ENCODE measurements at places on chromosomes 1 and 21.

DNA sequence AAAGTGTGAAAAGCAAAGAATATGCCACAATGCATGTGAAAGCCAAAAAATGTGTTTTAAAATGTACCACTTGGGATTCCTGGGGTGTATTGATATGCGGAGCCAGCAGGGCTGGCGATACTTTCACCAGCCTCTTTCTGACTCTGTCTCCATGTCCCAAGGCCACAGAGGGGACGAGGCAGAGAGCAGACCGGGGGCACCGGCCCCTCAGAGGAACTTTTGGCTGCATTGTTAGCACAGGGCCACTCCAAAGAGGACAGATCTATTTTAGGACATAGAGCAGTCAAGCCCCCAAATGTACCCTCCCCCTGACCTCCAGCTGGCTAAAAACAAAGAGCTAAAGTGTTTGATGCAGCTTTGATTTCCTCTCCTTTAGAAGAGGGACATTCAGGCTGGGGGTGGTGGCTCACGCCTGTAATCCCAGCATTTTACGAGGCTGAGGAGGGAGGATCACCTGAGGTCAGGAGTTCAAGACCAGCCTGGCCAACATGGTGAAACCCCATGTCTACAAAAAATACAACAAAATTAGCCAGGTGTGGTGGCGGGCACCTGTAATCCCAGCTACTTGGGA, 25.6 kb upstream of the ZNF436 start:
- no peak for DNase-seq

- DNase-seq = no peak
Measured at GRCh38 chr1:87733386-87733785, 404.7 kb downstream of the LMO4 start.

- no peak for DNase-seq
Measured at GRCh38 chr1:1114431-1114830, 1.5 kb downstream of the C1orf159 start.

- no peak for DNase-seq
Measured at GRCh38 chr1:237981223-237981622, 90.5 kb upstream of the ZP4 start.

DNA sequence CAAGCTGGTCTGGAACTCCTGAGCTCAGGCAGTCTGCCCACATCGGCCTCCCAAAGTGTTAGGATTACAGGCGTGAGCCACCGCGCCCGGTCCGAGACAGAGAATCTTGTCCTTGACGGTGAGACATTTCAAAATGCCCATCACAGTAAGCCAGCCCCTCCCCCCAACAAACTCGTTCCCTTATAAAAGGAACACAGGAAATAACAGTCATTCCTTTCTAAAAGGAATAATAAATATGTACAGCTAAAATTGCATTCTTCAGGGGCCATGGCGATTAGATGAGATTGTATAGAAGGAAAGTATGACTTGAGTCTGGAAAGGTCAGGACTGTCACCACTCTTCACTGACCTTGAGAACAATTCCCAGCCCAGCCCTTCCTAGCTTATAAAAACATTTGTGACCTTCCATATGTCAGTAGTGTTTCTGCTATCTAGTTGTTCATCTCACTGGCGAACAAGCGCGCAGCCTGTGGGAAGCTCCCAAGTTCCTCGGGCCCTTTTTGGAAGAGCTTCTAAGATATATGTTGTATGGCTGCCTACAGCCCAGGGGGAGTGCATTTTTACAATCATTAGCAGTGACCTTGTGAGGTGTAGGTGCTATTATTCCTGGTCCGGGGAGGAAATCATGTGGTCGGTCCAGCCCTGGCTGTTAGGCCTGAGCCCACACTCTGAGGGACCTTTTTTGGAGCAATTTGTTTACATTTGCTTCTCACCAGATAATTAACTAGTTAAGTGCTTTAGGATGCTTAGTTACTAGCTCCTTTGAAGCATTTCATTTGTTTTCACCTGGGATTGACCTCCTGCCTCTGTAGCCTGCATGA, 8.7 kb downstream of the SZRD1 start:
- DNase-seq = no peak

DNA sequence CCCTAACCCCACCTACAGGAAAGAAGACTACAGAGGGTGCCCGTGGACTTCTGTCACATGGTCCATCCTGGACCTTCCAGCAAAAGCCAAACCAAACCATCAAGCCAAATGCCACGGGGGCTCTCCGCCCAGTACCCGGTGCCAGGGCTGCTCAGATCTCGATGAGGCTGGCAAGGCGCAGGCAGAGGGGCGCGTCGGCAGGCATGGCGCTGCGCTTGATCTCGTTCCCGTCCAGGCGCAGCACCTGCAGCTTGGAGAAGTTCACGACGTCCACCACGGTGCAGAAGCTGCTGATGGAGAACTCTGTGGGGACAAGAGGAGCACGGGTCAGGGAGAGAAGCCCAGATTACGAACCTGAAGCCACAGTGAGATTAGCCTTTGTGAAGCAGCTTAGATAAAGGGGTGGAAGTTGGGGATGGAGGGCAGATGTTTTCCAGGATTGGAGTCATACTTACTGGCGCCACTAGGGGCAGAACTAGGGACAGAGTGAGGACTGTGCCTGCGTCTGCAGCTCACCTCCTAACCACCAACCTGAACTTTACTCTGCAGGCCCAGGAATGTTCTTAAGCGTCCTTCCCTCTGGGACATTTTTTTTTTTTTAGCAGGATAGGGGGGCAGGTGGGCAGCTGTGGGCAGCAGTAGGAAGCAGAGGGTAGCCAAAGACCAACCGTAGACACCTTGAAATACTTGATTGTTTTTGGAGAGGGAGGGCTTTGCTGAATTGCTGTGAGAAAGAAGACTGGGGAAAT, 8.6 kb downstream of the FMOD start:
- no peak for DNase-seq

GRCh38 chr1:163826500-163826899, 504.7 kb downstream of the NUF2 start:
- no peak for DNase-seq

GRCh38 chr1:13528320-13528719, 14.5 kb upstream of the LRRC38 start:
- DNase-seq = no peak

DNA sequence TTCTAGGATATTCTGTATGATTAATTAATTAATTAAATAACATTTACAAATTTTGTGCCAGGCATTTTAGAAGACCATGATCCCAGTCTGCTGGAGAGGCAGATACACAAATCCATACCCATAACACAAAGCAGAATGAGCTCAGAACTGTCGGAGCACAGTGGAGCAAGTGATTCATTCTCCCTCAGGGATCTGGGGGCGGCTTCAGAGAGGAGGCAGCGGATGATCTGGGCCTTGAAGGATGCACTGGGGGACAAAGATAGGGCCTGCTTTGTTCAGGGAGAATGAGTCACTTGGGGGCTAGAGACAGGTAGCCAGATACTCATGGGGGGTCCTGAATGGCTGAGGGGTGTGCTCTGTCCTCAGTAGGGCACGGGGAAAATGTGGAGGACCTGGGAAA, 50.9 kb upstream of the TRABD2B start:
- DNase-seq = no peak

GRCh38 chr1:7399514-7400125, 371.5 kb upstream of the VAMP3 start:
- no peak for DNase-seq
